ENCODE measurements at places on chromosomes 7 and 10.

GRCh38 chr7:138513344-138513871 lies 53.3 kb downstream of the TRIM24 start:
- no peak for DNase-seq

- no peak for DNase-seq
Observed at GRCh38 chr10:102639537-102639936, 4.7 kb upstream of the TRIM8 start.

- no peak for DNase-seq
Observed at GRCh38 chr10:25047088-25047487, 30.7 kb downstream of the THNSL1 start.

GRCh38 chr10:57955076-57955475 lies 312.6 kb downstream of the IPMK start:
- DNase-seq: no peak

DNA sequence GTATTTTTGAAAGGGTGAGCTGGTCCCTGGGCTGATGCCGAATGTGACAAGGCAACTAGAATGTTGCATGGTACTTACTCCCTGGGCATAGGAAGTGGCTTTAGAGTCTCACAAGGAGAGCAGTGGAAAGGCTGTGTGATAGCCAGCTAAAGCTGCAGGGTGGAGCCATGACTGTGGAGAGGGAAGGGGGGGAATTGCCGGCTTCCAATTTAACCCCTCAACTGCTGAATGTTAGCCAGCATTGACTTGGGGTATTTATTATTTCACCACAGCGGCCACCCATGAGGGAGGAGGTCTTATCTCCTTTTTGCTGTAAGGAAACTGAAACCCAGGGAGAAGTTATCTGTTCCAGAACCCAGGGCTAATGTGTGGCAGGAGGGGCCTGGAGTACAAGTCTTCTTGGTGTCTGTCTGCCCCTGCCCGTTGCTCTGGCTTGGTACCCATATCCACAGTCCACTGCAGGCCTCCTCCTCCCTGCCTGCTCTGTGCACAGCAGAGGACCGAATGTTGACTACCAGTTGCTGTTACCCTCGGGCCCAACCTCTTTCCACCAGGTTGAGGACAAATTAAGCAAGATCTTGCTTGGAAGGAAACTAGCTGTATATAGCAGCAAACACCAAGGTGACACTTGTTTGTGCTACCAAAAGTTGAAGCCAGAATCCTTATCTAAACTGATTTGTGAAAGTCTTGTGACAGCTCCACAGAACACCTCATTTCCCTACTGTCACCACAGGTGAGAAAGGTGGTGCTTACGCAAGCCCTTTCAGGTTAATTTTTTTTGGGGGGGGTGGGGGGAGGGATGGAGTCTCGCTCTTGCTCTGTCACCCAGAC lies 37.6 kb downstream of the WBP1L start:
- no peak for DNase-seq

- no peak for DNase-seq
Observed at GRCh38 chr7:47663213-47663612, 81.3 kb upstream of the TNS3 start.

- DNase-seq: no peak
Observed at GRCh38 chr7:894164-894867, 18.0 kb downstream of the GET4 start.

- no peak for DNase-seq
Observed at GRCh38 chr7:120677535-120677934, 180.4 kb downstream of the TSPAN12 start.

GRCh38 chr7:77537136-77537777 lies at the start of gene PTPN12:
PTPN12 (plus strand) TSS chr7:77537295; CDS start chr7:77537547, 252 bp downstream.
- peak; percentile 63 for DNase-seq

GRCh38 chr7:1850976-1851571 lies 181.0 kb downstream of the ELFN1 start:
- no peak for DNase-seq

- DNase-seq: no peak
Observed at GRCh38 chr10:103145046-103145445, 48.0 kb downstream of the NT5C2 start.

DNA sequence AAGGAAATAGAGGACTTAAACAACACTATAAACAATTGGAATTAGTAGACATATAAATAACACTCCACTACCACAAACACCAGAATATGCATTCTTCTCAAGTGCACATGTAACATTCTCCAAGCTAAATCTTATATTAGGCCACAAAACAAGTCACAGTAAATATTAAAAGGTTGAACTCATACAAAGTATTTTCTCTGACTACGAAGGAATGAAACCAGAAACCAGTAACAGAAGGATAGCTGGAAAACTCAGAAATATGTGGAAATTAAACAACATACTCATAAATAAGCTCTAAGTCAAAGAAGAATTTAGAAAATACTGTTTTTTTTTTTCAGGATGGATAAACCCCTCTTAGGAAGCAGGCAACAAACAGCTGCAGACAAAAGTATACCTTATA lies 77.4 kb upstream of the IGFBP3 start:
- no peak for DNase-seq

DNA sequence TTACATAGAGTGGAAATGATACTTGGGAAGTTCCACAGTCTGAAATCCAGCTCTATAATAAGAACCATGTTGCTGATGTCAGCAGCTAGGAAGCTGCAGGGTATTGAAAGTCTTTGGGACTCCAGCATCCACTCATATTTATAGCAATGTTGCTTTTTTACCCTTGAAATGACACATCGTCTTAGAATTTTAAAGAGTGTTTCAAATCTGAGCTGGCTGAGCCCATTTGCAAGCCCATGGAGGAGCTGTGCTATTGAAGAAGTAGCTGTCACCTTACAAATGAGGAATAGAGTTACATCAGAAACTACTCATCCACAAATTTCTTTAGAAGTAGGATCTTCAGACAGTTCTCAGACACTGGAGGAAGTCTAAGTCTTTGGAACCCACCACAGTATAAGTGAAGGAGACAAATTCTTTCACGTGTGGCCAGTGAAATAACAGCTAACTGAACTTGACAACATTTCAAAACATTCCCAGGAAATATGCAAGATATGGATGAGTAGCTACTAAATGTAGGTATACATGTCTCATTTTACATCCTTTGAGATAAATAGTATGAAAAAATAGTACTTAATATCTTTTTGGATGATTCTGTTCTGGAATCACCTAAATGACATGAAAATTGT lies 203.6 kb downstream of the ZNF365 start:
- DNase-seq: no peak

DNA sequence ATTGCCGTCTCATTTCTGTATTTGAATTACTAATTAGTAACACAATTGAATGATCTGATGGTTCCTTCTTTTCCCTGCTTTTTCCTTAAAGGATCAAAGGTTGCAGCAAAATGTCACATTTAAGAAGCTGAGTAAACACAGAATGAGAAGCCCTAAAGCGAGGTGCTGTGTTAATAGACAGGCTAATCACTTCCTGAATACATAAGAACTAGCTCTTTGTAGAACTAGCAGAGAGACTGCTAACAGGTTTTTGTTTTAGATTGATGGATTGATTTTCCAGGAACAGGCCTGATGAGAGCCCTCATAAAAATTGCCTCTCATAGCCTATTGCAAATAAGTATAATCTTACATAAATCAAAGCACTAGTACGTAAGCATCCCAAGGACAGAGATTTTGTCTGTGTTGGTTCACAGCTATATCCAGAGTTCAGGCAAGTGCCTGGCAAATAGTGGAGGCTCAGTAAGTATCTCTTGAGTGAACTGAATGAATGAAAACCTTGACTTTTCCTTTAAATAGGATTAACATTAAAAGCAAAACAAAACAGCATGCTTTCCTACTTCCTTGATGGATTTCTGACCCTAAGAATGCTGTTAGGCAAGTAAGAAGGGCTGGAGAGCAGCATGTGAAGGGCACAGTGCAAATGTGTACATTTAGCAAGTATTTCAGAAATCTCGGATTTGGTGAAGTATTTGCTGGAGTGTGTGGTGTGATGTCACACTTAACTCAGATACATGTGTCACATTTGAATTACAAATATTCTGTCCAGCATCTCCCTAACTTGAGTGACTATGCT lies 3.3 kb downstream of the TMEM229A start:
- no peak for DNase-seq

GRCh38 chr7:92904244-92905131 lies 68.1 kb upstream of the CDK6 start:
- DNase-seq: peak; percentile 61

DNA sequence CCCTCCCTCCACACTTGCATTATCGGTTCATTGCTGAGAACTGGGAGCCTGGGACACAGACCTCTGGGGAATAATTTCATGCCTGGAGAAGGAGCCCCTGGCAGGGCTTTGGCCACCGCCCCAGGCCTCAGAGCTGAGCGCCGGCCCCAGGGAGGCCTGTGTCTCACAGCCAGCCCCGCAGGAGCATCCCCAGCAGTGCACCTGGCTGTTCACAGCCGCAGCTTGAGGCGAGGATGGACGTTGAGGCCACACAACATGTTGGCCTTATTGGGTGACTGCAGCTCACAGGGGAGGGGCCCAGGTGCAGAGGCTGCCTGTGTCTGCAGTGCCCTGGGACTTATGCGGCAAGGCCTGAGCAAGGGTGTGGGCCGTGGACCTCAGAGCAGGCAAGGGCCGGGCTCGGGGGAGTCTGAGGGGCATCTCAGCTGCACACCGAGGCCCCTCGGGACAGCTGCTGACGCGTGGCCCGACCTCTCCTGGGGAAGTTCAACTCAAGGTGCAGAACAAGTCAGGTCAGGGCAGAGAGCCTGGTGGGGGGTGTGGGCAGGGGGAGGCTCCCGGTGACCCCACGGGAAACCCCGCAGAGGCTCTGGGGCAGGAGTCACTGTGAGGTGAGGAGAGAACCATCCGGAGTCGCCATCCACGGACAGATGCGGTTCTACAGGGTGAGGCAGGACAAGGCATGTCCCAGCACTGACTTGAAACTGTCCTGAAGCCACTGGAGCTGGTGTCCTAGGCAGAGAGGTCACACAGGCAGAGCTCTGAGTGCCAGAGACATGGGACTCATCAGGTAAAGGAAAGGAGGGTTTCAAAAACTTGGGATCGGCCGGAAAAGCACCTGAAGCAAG lies 13.1 kb upstream of the UBE3C start:
- DNase-seq: no peak

- no peak for DNase-seq
Observed at GRCh38 chr7:140027858-140028257, 34.9 kb downstream of the PARP12 start.

- peak; percentile 90 for DNase-seq
Observed at GRCh38 chr10:30433730-30434272, at the start of gene MAP3K8. MAP3K8 (plus strand) TSS chr10:30434184; CDS start chr10:30438939, 4,755 bp downstream.

DNA sequence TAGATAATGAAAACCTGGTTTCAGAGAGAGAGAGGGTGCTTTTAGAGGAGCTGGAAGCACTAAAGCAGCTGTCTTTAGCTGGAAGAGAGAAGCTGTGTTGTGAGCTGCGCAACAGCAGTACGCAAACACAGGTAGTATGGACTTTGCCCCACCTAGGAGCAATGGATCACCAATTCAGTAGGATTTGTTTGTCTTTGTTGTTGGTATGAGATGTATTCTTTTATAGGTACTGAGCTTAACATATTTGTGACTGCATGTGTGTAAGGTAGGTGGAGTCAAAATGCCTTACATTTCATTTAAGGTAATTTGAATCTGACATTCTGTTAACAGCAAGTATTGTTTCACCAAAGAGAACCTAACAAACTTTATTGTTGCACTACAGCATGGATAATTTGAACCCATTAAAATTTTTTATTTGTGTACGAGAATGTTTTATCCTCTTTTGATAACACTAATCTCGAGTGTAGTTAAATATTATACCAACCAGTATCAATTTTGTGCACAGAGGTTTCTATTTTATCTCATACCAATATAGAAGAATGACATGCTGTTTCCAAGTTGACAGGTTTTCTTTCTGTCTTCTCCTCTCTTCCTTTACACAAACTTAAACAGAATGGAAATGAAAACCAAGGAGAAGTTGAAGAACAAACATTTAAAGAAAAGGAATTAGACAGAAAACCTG lies 92.1 kb downstream of the CYP51A1 start:
- DNase-seq: no peak

- no peak for DNase-seq
Observed at GRCh38 chr10:47165711-47166404, 134.1 kb upstream of the GDF10 start.

DNA sequence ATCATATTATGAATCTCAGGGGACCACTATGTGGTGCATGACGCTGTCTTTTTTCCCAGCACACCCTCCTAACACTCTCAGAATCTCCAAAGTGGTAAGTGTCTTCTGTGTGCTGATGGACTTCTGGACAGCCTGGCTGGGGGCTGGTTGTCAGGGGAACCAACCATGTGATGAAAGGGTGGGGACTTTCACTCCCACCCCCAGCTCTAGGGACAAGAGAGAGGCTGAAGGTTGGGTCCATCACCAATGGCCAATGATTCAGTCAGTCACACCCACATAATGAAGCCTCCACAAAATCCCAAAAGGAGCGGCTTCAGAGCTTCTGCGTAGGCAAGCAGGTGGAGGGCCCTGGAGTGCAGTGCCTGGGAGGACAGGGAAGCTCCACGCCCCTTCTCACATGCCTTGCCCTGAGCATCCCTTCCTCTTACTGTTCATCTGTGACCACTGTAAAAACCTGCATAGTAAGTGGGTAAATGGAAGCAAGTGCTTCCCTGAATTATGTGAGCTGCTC lies 44.6 kb downstream of the RASGEF1A start:
- no peak for DNase-seq

DNA sequence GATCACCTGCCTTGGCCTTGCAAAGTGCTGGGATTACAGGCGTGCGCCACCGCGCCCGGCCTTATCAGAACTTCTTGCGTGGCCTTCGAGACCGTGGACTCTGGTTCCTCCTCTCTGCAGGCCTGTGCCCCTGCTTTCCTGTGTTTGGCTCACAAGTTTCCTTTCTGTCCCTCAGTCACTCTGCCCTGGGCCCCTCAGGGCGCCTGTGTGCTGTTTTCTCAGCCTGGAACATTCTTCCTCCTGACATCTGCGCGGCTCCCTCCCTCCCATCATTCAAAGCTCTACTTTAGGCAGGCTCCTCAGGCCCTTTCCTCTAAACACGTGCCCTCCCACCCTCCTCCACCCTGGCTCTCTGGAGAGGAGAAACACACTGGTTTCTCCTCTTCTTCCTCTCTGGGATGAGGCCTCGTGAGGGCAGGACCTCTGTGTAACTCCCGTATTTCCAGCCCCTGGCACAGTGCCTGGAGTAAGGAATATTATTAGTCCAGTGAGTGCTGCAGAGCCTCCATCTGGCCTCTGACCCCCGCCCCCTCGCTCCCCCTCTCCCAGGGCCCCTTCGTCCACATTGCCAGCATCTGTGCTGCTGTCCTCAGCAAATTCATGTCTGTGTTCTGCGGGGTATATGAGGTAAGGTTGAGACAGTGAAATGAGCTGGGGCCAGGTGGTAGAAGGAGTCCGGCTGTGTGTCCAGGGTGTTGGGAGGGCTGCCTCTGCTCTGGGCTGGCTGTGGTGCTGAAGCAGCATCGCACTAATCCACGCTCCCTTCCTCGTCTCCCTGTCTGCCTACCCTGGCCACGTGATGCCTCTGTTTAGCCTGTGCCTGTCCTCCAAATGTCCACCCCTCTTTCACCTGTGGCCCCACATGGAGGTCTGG lies 7.1 kb downstream of the CLCN1 start:
- DNase-seq: no peak

DNA sequence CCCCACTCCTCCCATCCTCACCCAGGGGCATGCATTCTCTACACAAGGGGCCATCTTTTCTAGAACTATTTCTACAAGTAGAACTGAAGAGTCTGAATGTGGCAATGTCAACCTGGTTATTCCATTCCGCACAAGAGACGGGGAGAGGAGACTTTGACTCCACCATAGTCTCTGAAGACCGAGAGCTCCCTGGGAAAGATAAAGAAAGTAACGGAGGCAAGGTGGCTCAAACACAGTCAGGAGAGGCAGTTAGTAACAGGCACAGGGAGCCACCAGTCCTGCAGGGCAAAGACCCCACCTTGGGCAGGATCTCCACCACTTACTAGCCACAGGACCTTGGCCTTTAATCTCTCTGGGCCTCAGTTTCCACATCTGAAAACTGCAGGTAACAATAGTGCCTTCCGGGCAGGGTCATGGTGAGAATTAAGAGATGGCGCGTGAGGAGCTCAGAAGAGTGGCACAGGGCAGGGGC lies 100.3 kb downstream of the TNS3 start:
- DNase-seq: no peak

Measured in GM10248 (cell line).